ENCODE measurements at places on chromosomes 6 and 20.
A peak's percentile ranks its signal among the peaks of the same experiment; 100 is the strongest.

DNA sequence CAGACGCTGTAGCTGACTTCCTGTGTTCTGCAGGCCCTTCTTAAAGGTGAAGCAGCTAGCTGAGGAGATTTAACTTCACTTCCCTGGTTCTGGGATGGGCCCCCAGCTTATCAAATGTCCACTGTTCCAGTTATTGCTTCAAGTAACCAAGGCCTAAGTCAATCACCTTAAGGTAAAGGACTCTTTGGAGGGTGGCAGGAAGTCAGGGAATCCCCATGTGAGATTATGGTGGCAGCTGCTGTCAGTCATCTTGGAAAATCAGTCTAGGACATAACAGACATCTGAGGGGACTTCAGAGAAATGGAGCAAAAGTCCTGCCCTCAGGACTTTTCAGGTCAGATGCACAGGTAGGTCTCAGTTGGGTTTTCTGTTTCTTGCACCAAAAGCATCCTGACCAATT lies 3.8 kb downstream of the ELOVL5 start:
- no peak for DNase-seq

DNA sequence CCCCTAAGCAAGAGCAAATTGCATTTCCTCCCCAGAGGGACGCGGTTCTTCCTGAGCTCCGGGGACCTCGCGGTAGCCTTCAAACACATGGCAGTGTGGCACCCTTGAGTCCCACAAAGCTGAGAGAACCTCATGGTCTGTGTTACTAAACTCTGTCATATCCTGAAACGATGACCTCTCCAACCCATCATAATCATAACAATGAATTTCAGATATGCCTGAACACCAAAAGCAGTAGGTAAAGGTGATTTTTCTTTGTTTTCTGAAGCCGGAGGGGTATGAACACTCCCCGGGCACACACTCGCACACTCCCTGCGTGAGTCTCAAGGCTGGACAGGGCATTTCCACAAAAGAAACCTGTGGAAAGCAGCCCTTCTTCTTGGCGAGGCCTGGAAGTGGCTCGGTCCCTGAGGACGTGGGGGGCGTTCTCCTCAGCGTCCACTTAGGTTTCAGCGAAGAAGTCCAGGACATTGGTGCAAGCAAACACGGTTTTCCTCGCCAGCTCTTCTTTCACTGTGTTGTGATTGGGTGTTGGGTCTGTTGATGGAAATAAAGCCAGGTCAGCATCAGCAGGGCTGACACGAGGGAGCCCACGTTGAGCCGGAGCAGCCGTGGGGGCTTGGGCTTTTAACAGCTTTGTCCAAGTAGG lies 183.4 kb downstream of the ERMARD start:
- DNase-seq, result no peak

DNA sequence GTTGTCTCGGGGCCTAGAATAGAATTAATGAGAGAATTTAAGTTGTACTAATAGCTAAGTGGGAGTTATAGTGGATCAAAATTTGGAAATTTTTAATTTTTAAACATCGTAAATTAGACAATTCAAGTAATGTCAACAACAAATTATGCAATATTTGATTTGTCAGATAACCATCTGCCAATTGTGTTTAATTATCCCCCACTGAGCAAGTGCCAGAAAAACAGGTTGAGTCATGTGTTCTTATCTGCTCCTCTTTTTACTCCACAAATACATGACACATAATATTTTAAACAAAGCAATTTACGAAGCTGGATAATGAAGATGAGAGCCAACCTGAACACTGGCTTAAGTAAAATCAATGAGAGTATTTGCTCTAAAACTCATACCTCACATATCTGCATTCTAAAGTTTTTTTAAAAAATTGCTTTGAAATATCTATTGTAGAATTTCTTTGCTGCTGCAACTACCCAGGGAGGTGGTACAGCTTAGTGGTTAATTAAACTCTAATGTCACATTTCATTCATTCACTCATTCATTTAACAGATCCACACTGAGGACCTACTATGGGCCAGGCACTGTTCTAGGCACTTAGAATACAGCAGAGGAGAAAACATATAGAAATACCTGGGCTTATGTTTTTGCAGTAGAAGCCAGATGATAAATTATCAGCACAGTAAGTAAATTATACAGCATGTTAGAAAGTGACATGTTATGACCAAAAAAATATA lies 57.1 kb upstream of the MAP7 start:
- DNase-seq, result no peak

DNA sequence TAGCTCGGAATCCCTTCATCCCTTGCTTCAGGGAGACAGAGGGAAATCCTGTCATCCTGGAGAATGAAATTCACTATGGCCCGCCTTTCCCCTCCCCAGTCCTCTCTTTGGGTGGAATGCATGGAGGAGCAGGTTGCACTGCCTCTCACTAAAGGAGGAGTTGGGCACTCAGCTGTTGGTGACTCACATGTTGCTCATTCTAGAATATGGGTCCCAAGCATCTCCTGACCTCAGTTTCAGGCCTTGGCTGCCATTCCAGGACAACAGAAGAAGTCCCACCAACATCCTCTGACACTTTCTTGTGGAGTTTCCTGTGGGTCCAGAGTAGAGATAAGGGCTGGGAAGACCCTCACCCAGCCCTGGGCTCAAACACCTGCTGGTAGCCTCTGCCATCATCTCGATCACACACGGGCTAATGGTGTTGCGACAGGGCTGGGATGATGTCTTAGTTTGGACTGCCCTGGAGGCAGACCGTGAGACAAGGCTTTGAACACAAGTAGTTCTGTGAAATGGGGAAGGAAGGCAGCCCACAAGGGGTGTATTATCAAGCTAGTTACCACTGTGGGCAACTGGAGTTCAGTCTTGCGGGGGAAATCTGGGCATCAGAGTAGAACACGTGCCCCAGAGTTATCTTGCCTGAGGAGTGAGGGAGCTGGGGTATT lies 52.4 kb upstream of the RNF24 start:
- DNase-seq, result no peak

DNA sequence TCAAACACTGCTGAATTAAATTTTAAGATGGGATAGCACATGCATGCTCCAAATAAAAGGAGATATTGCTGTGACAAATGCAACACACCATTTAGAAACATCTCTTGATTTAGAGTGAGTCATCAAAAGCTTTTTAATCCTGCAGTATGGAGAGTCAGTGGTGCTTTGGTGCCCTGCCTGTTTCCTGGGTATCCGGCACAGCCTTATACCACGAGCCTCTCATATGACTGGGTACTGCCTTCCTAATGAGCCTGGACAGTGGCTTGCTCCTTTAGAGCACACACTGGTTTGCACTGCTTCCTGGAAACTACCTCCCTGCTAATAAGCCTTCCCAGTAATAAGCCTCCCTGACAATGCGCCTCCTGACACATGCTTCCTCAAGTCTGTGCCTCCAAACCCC lies 65.3 kb upstream of the KCNK16 start:
- no peak for DNase-seq

GRCh38 chr6:9412951-9413559 lies 977.7 kb upstream of the SLC35B3 start:
- DNase-seq, result peak; percentile 13

GRCh38 chr6:72580281-72580940 lies 41.5 kb upstream of the KCNQ5 start:
- peak; percentile 61 for DNase-seq

DNA sequence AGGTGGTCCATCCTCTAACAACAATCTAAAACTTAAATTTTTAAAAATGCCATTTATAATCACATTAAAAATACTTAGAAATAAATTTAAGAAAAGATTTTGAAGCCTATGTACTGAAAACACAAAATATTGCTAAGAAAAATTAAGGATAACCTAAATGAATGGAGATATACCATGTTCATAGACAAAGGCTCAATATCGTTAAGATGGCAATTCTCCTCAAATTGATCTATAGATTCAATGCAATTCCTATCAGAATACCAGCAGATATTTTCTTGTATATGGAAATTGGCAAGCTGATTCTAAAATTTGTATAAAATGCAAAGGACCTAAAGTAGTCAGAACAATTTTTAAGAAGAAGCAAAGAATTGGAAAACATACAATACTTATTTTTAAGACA lies 19.7 kb upstream of the UST start:
- no peak for DNase-seq

DNA sequence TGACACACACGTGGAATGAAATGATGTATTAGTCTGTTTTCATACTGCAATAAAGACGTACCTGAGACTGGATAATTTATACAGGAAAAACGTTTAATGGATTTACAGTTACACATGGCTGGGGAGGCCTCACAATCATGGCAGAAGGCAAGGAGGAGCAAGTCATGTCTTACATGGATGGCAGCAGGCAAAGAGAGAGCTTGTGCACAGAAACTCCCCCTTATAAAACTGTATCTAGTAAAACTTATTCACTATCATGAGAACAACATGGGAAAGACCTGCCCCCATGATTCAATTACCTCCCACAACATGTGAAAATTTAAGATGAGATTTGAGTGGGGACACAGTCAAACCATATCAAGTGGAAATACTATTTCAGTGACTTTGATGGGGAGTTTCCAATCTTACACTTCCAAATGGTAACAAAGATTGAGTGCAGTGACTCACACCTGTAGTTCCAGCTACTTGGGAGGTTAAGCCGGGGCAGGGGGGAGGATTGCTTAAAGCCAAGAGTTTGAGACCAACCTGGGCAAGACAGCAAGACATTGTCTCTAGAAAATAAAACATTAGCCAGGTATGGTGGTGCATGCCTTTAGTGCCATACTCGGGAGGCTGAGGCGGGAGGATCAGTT lies 8.2 kb upstream of the LY86 start:
- no peak for DNase-seq

- DNase-seq, result peak; percentile 87
Observed at GRCh38 chr20:325889-326644, 715 bp downstream of the SOX12 start.

- DNase-seq, result no peak
Observed at GRCh38 chr6:144346719-144347447, 61.7 kb downstream of the UTRN start.

DNA sequence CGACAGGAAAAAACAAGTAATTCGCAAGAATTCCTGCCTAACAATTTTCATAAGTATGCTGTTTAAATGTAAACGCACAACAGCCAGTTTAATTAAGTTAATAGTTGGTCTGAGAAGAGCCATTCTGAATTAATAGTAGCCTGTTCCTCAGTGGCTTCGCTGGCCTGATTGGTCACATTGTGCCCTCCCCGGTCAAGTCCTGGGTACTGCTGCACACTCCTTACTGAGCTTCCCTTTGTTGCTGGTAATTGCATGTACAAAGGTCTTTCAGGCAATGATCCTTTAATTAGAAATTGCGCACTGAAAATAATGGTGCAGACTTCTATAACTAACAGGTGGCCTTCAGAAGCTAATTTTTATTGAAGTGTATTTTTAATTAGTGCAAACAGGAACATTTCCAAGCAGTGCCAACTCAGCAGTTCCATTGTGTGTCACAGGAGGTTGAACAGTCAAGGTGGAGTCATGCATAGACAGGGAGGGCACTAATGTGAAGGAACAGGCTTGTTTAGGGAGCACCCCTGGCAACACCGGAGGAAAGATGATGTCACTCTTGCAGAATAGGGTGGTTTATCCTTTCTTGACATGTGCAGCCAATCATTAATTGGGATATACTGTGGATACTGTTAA lies 92.6 kb upstream of the SLC22A23 start:
- DNase-seq, result no peak

GRCh38 chr6:134630508-134631121 lies 312.7 kb upstream of the SGK1 start:
- DNase-seq, result no peak

DNA sequence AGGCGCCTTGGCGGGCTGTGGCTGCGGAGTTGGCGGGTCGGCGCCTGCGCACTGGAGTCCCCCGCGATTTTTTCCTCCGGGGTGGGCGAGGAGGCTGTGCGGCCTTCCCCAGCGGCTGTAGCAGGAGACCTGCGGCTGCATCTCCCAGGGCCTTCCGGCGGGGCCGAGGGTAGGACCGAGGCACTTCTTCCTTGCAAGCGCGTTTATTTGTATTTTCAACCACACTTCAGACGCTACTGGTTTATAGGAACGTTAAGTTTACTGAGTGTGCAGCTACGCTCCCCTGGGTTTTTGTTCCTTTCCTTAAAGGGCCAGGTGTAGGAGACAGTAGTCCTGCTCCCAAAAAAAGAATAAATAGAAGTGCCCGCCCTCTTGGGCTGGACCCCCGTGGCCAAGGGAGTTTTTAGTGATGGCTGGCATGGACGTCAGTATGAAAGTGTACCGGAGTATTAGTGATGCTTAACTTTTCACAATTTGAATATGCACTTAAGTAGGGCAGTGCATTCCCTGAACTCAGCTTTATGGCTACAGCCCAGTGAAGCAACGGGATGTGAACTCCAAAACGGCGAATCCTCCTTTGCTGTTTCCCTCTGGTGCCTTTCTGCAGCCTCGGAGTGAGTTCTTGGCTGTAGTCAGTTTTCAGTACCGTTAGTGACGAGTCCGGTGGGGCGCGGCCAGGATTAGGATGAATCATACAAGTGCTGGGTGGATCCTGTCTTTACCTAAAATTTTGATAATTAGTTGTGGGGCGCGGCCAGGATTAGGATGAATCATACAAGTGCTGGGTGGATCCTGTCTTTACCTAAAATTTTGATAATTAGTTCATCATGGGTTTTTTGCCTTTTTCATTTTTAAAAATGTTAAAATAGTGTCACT lies 1.0 kb upstream of the FBXO5 start:
- peak; percentile 99 for DNase-seq

- DNase-seq, result peak; percentile 21
Observed at GRCh38 chr6:22413681-22414311, 117.0 kb upstream of the PRL start.

- peak; percentile 87 for DNase-seq
Observed at GRCh38 chr6:139338795-139339194, 35.7 kb downstream of the CITED2 start.

DNA sequence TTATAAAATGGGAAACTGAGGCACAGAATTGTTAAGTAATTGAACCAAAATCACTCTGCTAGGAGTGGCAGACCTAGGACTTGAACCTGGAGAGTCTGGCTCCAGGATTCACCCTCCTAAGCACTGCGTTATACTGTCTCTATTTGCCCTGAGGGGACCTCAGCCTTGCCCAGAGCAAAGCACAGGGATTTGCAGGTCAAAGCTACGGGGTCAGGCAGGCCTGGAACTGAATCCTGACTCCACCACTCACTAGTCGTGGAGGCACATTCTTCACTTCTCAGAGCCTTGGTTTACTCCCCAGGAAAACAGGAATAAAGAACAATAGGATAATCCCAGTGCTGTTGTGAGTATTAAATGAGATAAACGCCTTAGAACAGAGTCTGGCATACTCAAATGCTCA lies 19.4 kb downstream of the KCNK15 start:
- DNase-seq, result no peak

DNA sequence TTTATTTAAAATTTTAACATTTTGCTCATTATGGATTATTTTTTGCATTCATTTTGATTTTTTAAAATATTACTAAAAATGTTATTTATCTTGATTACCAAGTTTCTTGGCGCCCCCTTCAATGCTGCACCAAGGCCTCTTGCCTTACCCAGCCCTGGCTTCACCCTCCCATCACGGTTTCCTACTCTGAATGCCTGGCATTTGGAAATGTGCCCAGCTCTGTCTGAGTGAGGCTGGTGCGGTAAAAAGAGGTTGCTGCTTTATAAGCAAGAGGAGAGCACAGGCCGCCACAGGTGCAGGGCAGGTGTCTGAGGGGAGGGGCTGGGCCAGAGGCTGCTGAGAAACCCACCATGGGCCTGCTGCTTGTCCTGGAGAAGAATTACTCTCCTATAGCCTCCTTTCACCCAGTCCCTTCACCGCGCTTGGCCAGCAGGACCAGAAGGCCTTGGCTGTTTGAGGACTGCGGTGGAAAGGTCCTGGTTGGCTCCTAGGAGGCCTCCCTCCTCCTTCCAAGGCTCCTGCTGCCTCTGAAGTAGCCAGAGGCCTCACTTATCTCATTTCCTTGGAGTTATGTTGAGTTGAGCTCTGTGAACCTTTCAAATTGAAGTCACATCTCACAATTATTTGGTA lies 62.6 kb downstream of the BANF2 start:
- DNase-seq, result peak; percentile 27
